ENCODE measurements at places on chromosomes 12 and 14.

GRCh38 chr12:78684419-78684818 lies 180.2 kb upstream of the SYT1 start:
- DNase-seq = no peak

- DNase-seq = peak; percentile 37
Observed at GRCh38 chr12:45989721-45990467, 480 bp downstream of the SCAF11 start.

DNA sequence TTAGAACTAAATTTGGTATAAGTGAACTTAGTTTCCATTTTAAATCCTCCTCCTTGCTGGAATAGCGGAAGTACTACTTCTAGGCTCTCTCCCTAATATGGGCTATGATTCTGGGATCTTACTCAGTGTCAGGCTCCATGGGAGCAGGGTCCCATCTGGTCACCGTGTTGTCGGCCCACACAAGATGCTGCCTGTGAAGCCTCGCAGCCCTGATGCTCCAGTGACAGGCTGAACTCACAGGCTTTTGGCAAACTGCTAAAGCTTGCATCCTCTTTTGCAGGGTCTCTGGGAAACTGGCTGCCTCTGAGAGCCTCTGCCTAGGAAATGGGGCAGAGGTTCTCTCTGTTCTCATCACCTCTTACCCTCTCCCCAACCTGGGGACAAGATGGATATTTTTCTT lies 88.4 kb downstream of the RPAP3 start:
- DNase-seq = no peak

GRCh38 chr12:109693653-109694600 lies 19.7 kb upstream of the FAM222A start:
- DNase-seq = no peak

DNA sequence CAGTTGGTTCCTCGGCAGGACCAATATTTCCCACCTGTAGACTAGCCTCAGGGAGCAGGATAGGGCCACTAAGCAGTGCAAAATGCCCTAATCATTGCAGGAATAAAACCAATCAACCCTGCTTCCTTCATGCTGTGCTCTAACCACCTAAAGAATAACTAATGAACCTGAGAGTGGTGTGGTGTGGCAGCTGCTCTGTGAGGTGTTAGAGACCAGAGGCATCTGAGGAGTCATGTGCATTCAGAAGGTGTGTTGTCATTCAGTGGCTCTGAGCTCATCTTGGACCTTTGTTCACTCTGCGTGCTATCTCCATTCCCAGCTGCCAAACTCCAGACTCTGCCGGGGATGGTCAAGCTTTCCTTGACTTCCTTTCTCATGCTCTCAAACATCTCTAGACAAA lies 136.7 kb upstream of the EGLN3 start:
- no peak for DNase-seq

- no peak for DNase-seq
Observed at GRCh38 chr12:111444314-111444924, 38.7 kb downstream of the SH2B3 start.

DNA sequence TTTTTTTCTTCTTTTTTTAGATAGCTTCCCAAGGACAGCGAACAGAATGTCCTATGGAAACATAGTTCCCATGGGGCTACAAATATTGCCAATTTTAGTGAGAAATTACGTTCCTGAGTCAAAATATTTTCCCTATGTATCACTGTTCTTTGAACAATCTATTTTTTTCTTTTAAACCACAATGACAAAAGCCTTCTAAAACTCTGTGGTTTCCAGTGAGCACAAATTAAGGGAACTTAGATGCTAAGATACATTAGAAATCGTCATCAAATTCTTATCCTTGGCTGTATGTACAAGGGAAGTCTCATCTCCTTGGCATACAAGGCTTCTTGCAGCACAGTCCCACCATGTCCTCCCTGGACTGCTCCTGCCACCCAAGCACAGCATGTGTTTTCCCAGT lies 17.9 kb downstream of the CPM start:
- no peak for DNase-seq

- peak; percentile 8 for DNase-seq
Observed at GRCh38 chr14:90632451-90632850, 183.8 kb downstream of the TTC7B start.
